ENCODE measurements at places on chromosomes 12 and 14.

GRCh38 chr12:82756303-82756702, 69.6 kb downstream of the TMTC2 start:
- no peak for DNase-seq

DNA sequence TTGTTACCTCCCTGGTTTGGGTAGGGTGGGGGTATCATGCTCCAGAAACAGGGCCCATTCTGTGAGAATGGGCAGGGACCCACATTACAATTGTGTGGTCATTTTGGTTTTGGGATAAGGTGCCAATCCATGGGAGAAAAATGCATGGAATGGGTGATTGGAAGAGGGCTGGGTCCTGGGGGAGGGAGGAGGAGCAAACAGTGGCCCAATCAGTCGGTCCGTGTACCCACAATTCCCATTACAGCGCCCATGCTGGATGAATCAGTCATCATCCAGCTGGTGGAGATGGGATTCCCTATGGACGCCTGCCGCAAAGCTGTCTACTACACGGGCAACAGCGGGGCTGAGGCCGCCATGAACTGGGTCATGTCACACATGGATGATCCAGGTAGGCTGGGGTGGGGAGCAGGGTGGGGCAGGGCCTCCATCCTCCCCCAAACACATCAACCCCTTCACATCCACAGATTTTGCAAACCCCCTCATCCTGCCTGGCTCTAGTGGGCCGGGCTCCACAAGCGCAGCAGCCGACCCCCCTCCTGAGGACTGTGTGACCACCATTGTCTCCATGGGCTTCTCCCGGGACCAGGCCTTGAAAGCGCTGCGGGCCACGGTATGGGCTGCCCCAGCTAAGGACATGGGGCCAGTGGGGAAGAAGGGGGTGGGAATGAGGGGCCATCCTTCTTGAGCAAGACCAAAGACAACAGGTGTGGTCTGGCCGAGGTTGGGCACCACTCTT, 3.6 kb upstream of the TPI1 start:
- no peak for DNase-seq

GRCh38 chr14:75495882-75496281, 26.4 kb upstream of the BATF start:
- DNase-seq: no peak

DNA sequence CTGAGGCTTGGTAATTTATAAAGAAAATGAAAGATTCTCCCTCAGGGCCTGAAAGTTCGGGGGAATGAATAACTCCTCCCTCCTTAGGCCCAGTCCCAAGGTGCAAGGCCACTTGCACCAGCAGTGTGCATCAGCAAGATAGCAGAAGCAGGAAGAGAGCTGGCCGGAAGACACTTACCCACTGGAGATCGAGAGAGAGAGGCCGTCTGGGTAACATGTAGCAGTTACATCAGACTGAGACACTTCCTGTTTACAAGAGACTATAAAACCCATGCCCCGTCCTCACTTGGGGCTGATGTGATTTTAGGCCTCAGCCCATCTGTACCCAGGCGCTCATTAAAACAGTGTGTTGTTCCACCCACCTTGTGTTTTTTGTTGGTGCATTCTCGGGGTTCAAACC, 85.2 kb downstream of the TMTC3 start:
- no peak for DNase-seq

All from CD4-positive, alpha-beta T cell treated with Interleukin-15 for 4 hours (primary cell).